Immature natural killer cell (primary cell): ENCODE measurements at places on chromosomes 2 and 18.
A peak's percentile ranks its signal among the peaks of the same experiment; 100 is the strongest.

GRCh38 chr18:72986103-72986502, 118.3 kb upstream of the NETO1 start:
- no peak for DNase-seq

DNA sequence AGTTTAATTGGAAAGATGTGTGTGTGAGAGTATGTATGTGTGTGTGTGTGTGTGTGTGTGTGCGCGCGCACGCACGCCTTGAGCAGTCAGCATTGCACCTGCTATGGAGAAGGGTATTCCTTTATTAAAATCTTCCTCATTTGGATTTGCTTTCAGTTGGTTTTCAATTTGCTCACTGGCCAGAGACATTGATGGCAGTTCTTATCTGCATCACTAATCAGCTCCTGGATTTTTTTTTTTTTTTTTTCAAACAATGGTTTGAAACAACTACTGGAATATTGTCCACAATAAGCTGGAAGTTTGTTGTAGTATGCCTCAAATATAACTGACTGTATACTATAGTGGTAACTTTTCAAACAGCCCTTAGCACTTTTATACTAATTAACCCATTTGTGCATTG, 48.0 kb downstream of the FEZ2 start:
- no peak for DNase-seq

- no peak for DNase-seq
These were observed 46.7 kb downstream of the RPL37A start for GRCh38 chr2:216545359-216545758.

DNA sequence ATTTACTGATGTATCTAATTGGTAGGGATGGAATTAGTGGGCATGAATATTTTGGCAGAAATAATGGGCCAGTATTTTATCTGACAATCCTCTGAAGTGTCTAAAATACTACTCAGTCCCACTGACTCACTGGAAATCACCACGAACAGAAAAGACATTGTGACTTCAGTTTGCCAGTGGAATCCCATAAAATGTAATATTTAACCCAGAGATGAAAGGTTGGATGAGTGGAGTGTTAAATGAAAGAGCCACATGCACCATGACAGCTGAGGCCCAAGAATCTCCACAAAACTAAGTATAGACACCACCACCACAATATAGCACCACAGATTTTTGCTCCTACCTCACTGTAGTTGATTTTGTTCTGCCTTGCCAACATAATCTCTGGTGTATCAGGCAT, 103.9 kb downstream of the NEB start:
- no peak for DNase-seq

DNA sequence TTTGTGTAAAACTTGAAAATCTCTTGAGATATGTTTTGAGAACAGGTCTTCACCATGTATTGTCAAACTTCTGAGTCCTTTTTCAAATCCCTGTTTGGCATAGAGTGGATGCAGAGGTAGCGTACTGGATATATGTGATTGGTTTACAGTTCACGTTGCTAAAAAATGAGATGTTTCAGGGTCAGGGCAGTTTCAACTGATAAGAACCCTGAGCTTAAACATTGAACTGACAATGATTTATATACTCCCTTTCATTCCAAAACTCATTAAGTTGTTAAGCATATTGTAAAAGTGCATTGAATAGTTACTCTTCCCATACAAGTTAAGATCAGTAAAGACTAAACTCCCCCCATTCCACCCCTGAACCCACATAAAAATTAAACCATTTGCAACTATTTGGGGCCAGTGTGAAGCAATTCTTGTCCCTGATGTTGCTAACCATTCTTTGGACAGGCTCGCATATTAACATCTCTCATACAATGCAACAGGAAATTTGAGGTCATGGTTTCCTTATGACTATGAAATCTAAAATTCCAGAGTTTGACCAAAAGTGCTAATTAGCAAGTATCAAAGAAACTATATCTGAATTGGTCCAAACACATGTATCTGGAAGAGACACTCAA, 470.9 kb upstream of the ACVR2A start:
- no peak for DNase-seq

- no peak for DNase-seq
These were observed 221.8 kb downstream of the STK39 start for GRCh38 chr2:168025487-168026202.

- no peak for DNase-seq
These were observed 224.5 kb downstream of the CCDC102B start for GRCh38 chr18:69022426-69022825.

DNA sequence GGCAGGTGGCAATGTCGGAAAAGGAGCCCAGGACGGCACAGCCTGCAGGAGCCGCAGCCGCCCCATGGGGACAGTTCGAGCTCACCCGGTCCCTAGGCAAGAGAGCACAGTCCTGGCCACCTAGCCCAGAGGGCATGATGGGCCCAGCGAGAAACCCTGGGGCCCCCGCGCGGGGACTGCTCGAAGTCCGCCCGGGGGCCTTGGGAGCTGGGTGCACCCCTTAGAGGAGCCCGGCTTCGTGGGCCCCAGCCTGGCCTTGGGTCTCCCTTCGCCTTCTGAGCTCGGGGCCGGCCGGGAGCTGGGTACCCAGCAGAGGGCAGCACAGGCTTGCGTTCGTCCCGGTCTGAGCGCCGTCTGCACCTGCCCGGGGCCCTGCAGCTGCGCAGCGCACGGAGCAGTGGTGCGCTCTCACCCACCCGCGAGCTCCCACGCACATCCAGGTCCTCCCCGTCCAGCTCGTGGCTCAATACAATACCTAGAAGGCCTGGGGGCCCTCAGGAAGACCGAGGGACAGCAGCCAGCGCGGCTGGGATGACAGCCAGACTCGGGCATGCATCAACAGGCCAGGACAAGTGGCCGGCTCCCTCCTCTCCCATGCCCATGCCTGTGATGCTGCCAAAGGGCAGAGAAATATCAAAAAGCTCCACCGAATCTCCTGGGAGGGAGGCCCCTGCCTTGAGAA, 96.2 kb upstream of the ZNF532 start:
- DNase-seq = peak; percentile 35

DNA sequence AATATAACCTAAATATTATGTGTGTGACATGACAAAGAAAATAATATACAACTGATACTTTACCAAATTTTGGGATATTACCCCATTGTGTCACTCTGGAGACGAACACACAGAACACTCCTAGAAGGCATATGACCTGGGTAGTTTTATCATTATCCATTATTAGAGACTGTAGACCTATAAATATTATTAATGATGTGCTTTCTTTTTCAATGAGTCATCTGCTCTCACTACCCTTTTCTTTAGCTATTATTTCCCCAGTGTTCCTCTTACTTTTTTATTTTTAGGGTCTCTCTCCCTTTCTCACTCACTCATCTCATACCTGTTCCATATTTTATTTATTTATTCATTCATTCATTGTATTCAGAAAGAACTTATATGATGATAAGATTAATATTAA, 143.3 kb upstream of the ITGA4 start:
- no peak for DNase-seq

- no peak for DNase-seq
These were observed 62.6 kb downstream of the BAZ2B start for GRCh38 chr2:159553727-159554126.

GRCh38 chr2:85066874-85067351, 66.3 kb upstream of the TCF7L1 start:
- peak; percentile 3 for DNase-seq
